GM12892 (cell line): ENCODE measurements at places on chromosomes 12 and 14.

DNA sequence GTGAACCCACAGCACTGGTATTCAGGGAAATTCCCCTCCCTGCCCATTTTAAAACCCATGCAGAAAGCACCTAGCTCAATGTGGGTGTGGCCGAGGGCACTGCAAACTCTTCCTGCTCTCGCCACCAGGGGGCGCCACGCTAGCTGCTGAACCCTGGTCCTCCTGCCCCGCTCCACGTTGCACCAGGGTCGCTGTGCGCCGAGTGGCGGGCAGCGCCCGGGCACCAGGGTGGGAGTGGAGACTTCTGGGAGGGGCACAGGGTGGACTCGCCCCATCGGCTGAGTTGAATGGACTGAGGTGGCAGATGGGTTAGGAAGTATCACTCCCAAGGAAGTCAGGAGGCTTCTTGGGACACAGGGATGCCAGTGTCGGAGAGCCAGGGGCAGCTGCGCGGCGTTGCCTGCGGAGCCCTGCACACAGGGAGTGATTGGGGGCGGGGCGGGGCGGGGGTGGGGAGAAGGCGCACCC lies 48.1 kb upstream of the BCL11B start:
- peak; percentile 72 for DNase-seq

GRCh38 chr14:53376064-53376463 lies 222.9 kb upstream of the DDHD1 start:
- no peak for DNase-seq

DNA sequence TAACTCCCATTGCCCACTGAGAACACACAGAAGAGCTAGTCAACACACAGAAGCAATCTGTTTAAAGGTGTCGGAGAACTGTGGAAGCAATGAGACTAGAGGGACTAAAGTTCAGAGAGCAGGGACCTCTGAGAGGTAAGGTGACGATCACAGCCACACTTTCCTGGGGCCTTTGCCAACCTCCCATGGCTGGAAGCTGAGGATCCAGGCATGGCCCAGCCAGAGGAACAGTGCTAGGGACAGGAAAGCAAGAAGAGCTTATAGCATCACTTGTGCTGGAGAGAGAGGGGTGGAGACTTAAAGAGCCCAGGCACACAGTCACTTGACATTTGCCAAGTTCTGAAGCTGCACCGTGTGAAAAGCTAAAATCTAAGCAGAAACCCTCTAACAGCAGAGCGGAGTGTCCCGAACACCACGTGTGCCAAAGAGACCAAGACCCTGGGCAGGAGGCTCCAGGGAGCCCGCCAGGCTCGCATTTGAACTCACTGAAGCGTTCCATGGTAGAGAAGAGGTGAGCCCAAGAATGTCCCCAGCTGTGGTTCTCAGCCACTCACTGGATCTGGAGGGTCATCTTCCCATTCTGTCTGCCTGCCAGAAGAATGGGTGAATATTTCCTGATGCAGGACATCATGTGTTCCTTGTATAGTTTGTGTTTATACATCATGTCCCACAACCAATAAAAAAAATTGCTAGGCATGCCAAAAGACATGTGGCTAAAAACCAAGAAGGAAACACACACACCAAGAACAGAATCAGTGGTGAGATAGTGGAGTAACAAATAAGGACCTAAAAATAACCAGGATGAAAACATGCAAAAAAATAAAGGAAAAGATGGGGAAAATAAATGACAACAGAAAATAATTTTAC lies 174.0 kb upstream of the C14orf180 start:
- no peak for DNase-seq

- no peak for DNase-seq
These were observed 13.3 kb downstream of the RTL1 start for GRCh38 chr14:100890061-100890850.

DNA sequence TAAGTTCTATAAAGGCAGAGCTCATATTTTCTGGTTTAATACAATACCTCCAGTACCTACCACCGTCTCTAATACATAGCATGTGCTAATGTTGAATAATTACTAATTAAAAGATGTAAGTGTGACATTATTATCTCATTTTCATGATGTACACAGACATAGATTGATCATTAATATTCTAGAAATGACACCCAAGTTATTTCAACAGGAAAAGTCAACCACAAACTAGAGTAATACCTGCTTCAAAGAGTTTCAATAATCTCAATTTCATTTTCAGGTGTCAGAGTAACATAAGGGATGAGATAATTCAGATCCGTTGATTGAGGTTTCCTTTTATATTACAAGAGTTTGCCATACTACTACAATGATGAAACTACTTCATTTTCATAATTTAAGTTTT lies 388.9 kb downstream of the SOX5 start:
- DNase-seq = no peak

GRCh38 chr12:38490941-38491340 lies 174.4 kb downstream of the ALG10B start:
- DNase-seq = no peak

DNA sequence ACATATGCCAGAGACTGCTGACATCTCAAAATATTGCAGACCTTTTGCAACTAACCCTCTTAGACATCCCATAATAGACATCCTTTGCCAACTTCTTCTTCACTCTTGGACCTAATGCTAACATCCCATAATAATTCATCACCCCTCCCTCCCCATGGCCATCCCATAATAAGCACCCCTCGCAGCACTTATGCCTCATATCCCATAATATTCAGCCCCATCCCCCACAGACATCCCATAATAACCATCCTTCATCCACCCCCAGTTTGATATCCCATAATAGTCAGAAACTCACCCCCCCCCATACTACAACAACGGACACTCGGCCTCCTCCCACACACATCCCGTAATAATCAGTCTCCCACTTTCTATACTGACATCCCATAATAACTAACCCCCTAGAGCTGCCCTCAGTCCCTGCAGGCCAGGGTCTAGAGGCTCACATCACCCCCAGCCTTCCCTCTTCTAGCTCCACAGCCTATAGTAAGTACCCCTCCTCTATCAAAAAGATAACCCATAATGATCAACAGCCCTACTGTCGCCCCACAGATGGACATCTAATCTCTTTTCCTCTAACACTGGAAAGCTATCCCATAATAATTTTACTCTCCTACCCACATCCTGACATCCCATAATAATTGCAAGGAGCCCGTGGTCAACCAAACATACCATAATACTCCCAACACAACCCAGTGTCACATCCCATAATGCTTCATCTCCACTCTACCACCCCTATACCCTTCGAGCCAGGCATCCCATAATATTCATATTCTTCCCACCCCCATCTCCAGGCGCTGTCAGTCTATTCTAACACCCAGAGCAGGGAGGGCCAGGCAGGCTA lies 792 bp upstream of the CHD4 start:
- DNase-seq = peak; percentile 53

GRCh38 chr14:78425782-78426181 lies 255.6 kb downstream of the NRXN3 start:
- DNase-seq = no peak

- no peak for DNase-seq
These were observed 117.0 kb downstream of the SRGAP1 start for GRCh38 chr12:63961543-63961942.

- DNase-seq = no peak
These were observed 12.9 kb upstream of the CORO1C start for GRCh38 chr12:108744021-108744897.

GRCh38 chr14:38107216-38107631 lies 100.5 kb upstream of the SSTR1 start:
- DNase-seq = no peak

GRCh38 chr14:80605536-80605935 lies 336.0 kb downstream of the CEP128 start:
- DNase-seq = no peak

- no peak for DNase-seq
These were observed 210.5 kb downstream of the BCAT1 start for GRCh38 chr12:24738441-24738840.

DNA sequence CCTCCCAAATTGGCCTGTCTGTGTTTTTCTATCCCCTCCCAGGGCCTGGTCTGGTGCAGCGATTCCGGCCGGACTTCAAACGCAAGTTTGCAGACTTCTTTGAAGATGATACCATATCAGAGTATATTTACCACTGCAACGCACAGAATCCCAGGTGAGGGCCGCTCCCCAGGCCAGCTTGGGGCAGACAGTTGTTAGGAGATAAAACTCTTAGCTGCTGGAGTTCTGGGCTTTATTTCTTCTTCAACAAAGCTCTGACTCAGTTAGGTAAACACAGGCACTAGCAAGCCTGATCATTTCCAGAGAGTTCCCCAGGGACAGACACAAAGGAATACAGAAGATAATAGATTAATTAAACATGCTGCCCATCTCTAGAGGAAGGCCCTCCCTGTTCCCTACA lies 8.3 kb downstream of the ABHD4 start:
- no peak for DNase-seq
